ENCODE measurements at places on chromosomes 16 and 17.

DNA sequence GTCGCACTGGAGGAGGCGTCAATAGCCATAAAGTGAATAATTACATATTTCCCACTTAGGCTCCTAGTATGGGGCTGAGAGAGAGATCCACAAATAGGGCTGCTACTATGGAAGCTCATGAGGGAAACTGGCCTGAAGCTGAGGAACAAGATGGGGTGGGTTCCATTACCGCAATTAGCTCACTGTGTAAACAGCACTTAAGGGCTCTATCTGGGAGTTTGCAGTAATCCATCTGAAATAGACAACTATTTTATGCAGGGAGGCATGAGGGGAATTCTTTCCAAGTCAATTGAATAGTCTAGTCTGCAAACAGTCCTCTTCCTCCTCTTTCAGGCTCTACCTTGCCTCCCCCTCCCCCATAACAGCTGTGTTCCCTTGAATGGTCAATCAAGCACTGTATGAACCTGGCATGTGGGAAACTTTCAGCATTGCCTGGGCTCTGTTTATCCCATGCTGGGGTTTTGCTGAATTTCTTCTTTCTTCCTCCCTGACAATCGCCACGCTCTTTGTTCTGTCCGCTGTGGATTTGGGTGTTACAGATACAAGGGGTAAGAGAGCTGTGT lies 56.1 kb upstream of the MAF start:
- no peak for DNase-seq

- DNase-seq, result no peak
Measured at GRCh38 chr17:60065867-60066266, 12.9 kb downstream of the HEATR6 start.

- DNase-seq, result peak; percentile 48
Measured at GRCh38 chr17:66975614-66976378, 11.3 kb downstream of the CACNG4 start.

- DNase-seq, result no peak
Measured at GRCh38 chr17:1724869-1725641, 551 bp downstream of the WDR81 start.

GRCh38 chr16:63530208-63530607 lies 1494.0 kb upstream of the CDH8 start:
- no peak for DNase-seq

GRCh38 chr17:7750321-7750821 lies 32.8 kb downstream of the DNAH2 start:
- DNase-seq, result no peak

DNA sequence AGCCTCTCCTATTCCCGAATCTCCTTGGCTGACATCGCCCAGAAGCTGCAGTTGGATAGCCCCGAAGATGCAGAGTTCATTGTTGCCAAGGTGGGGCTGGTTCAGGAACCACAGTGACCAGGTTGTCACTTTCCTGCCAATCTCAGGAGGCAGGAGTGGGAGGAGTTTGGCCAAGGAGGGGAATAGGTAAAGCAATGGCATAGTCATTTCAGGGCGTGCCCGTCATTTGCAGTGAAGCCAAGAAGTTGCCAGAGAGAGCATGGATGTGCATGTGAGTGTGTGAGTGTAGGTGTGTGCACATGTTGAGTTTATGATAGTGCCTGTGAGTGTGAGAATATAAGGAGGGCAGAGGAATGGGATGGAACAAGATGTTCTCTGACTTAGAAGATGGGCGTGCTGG lies 14.8 kb downstream of the PSMD3 start:
- no peak for DNase-seq

DNA sequence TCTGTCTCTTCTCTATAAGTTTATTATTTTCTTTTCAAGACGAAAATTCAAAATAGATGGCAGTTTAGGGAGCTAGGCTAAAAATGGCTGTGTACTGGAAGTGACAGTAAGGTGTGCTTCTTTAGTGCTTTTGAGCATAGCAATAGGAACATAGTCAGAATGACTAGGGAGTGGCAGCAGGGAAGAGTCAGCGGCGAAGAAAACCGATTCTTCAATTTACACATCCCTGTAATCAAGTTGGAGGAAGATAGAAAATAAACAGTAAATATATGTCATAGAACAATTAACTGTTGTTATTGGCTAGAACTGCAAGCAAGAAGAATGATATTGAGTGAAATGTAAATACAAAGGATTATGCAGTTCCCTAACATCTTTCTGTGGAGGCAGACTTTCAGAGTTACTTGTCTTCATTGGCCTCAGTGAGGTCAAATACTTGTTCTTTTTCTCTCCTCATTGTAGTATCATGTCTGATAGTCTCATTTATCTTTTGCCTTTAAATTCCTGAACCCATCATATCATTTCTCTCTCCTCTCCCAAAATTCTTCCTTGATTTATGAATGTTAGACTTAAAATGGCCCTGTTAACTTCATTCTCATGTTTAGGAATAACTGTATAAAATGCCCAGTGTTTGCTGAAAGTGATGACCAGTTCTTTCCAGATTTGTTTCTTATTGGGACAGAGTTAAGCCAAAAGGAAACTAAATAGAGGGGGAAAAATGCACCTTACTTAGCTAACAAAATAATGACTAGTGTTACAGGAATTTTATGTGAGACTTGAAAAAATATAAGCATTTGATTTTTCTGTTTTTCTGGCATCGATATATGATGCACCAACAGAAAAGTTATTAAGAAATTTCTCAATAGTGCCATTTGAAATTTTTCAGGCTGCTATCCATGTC lies 211.4 kb downstream of the BCAS3 start:
- DNase-seq, result no peak

GRCh38 chr17:77825621-77826020 lies 132.9 kb upstream of the TNRC6C start:
- DNase-seq, result no peak

DNA sequence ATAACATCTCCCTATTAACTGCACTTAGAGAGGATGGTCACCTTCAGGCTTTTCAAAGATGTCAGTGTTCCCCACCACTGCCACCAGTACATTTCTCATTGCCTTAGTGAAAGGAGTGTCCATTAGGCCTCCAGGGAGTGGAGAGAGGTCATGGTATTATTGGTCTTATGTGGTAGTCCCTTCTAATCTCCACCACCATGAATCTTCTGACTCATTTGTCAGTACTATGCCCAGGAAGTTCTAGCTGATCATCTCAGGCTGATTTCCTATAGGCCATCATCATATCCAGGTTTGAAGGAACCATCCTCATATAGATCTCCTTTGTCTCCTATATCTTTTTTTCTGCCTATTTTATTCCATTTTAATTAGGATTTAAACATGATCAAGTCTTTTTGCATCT lies 221.5 kb downstream of the CYB561 start:
- no peak for DNase-seq

- DNase-seq, result no peak
Measured at GRCh38 chr16:67942510-67943255, 1.2 kb downstream of the LCAT start.

- no peak for DNase-seq
Measured at GRCh38 chr17:64687961-64688360, 25.9 kb upstream of the SMURF2 start.

- peak; percentile 63 for DNase-seq
Measured at GRCh38 chr17:58200024-58200633, 7.6 kb downstream of the EPX start.

DNA sequence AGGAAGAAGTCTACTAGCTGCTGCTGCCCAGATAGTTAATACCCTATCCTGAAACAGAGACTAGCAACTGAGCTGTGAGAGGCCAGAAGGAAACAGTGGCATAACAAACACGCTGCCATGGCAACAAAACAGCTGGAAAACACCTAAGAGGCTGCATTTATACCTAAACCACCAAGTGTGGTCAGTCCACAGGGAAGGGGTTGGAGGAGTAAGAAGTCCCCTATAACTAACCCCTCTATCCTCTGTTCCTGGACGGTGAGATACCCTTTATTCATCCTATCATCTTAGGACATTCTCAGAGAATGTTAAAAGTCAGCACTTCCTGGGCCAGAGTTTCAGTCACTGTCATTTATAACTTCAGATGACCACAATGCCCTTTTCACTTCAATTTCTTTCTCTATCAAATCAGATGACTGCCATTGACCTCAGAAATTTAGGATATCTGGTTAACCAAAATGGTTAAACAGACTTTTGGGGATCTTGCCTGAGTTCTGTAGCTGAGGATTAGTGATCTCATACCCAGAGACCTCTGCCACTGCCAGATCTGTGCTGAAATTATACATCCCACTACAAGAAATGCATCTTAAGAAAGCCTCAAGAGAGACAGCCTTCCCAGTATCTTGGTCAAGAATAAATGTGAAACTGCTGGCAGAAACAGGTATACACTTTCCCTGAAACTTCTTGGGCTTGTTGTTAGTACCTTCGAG lies 36.2 kb downstream of the STH start:
- no peak for DNase-seq

- no peak for DNase-seq
Measured at GRCh38 chr16:72847187-72848027, 200.5 kb downstream of the ZFHX3 start.

GRCh38 chr16:62921904-62922303 lies 885.7 kb upstream of the CDH8 start:
- DNase-seq, result no peak

DNA sequence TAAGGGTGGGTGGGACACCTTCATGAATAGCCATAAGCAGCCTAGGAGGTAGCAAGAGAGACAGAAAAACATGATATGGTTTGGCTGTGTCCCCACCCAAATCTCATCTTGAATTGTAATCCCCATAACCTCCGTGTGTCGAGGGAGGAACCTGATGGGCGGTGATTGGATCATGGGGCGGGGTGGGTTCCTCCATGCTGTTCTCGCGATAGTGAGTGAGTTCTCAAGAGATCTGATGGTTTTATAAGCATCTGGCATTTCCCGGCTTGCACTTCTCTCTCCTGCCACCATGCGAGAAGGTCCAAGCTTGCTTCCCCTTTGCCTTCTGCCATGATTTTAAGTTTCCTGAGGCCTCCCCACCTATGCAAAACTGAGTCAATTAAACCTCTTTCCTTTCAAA lies 259.1 kb upstream of the ERCC4 start:
- DNase-seq, result no peak

DNA sequence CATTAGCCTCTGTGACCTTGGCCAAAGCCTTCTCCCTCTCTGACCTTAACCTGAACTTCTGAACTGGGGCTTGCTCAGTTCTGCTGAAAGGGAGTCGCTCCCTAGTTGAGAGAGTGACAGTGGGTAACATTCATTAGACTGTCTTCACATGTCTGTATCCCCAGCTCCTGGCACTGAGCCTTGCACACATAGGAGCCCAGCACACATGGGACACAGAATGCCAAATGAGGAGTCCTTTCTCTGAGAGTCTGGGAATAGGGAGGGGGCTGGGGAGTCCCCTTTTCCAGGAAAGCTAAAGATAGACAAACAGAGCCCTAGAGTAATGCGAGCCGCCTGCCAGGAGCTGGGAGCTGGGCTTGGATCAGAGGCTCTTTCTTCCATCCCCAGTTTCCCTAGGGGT lies 2.5 kb downstream of the TAC4 start:
- no peak for DNase-seq

- DNase-seq, result no peak
Measured at GRCh38 chr16:86619239-86619794, 41.0 kb downstream of the FOXL1 start.

DNA sequence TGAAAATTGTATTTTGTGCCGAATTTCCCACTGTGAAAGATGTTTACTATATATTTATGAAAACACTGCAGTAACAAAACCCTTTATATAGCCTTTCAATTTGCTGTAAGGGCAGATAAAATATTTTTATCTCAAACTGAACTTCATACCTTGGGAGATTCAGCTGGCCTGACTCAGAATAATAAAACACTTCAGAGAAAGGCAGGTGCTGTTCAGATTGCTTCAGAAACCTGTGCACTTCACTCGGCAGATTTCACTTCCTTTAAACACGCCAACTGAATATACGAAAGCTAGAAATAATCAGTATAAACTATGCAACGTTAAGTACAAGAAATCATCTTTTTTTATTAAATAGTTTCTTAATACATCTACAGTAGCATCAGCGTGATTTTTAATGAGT lies 839.1 kb upstream of the RBFOX1 start:
- DNase-seq, result no peak

DNA sequence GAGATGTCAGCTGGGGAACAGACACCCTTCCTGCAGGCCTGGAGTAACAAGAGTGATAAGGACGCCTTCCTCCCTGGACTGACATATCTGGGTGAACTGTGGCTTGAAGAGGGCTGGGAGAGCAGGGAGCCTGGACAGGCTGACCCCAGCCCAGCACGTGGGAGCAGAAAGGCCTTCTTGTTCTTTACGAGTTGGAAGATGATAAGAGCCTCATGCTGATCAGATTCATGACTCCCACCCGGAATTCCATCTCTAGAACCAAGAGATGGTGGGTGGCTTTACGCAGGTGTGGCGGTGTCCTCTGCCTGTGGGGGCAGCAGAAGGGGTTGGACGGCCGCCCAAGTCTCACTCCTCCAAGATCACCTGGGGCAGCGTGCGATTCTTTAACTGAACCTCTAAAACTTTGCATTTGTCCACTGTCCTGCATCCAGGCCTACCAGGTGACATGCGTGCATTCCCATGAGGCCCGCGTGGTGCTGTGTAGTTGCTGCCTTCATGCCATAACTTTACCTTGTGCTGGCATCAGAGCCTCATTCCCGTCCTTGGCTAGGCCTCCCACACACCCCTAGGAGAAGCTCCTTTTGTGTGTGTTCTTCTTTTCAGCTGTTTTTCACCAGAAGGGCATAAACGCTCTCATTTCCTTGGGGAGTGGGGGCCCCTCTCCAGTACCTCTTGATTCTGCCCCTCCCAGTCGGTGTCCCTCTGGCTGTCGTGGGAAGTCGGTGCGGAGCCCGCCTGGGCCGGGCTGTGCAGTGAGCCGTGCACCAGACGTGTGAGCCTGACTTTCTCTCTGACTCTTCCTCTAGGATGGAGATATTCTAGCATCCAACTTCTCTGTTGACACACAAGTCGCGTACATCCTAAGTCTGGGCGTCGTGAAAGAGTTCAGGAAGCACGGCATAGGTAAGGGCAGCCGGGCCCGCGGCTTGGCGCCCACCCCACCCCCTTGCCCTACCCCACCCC lies 13.3 kb downstream of the C16orf90 start:
- DNase-seq, result no peak

GRCh38 chr17:43992641-43993040 lies 11.8 kb upstream of the NAGS start:
- DNase-seq, result no peak

DNA sequence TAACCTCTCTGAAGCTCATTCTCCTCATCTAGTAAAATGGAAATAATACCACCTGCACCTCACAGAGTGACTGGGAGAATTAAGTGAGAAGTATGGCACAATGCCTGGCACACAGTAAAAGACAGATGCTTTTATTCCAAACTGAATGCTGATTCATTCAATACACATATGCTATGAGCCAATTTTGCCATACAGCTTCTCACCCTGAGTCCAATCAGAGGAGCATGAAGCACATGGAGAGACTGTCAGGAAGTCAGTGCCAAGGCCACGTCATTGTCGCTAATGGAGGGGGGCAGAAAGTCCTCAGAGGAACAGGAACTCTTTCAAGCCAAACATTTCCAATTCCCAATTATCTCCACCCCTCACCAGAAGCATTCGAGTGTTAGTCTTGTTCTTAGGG lies 11.6 kb downstream of the MKS1 start:
- no peak for DNase-seq
